ENCODE measurements at places on chromosomes 6 and 20. TPM values are rescaled to one million over a fixed set of nuclear protein-coding genes. Genes with fewer than 3 reads are reported as not detected.

GRCh38 chr6:47749757-47750156, 32.1 kb upstream of the OPN5 start:
- no peak for DNase-seq

Gene KCNK15
- 62.6 TPM for total RNA-seq

Gene C20orf202
- not detected for total RNA-seq

GRCh38 chr6:110266996-110267395, 86.8 kb downstream of the CDC40 start:
- DNase-seq, result no peak

DNA sequence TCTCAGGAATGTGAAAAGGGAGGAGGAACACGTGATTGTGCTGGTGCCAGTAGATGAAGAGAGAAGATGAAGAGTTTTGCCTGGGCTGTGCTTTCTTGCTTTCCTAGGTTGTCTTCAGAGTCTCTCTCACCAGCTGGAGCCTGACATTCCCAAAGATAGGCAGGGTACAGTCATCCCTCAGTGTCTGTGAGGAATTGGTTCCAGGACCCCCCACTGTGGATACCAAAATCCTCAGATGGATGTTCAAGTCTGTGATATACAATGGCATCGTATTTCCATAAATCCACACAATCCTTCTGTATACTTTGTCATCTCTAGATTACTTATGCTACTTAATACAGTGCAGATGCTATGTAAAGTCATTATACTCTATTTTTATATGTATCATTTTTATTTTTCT, 113.5 kb downstream of the SAMD5 start:
- DNase-seq, result no peak

Gene HTR1E
- not detected for total RNA-seq

DNA sequence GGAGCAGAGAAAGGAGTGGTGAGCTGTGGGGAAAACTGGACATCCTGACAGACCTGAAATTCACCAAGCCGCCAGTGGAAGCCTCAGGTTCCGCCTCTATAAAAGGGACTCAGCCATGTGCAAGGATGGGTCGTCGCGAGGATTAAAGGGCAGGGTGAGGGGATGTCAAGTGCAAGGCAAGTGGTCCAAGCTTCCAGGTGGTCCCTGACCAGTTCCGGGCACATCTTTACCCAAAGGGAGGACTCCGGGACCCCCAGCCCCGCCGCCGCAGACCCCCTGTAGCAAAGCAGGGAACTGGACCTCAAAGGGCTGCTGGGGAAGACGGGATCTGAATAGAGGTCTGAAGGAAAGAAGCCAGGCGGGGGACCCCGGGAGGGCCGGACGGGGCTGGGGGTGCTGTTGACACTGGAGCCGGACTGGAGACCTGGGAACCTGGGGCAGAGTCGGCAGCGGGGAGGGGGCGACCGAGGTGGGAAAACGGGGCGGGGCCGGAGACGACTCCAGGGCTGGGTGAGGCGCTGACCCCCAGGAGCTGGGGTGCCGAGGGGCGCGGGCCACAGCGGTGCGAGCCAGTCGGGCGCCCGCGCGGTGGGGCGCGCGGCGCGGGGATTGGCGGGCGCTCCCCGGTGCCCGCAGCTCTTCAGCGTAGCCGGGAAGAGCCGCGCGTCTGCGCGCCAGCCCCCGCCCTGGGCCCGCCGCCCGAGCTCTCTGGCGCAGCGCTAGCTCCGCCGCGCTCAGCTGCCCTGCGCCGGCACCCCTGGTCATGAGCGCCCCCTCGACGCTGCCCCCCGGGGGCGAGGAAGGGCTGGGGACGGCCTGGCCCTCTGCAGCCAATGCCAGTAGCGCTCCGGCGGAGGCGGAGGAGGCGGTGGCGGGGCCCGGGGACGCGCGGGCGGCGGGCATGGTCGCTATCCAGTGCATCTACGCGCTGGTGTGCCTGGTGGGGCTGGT, at the start of gene SSTR4:
Gene SSTR4, plus strand, starts transcription at position 592 of the 951 bp plus-strand sequence. Its CDS starts 172 bp downstream, at position 764.
- no peak for DNase-seq

- DNase-seq, result no peak
Observed at GRCh38 chr20:57594092-57594951, 25.9 kb downstream of the ZBP1 start.

Gene MCM3
- 44.6 TPM for total RNA-seq

DNA sequence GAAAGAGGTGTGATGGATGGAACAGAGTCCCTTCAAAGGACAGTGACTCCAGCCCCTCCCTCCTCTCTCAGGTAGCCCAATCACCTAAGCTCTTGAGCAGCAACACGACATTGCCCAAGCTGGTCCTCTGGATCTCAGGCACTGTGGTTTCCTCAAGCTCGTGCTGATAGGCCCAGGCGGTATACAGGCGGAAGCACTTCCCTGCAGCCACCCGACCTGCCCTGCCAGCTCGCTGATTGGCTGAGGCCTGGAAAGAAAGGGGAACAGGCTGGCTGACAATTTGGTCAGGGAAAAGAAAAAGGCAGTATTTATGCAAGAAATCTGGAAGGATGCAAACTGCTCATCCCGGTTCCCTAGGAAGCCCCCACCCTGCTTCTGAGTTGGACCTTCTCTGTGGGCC, 9.6 kb downstream of the C6orf136 start:
- no peak for DNase-seq

Gene PKIG
- 84.7 TPM for total RNA-seq

- DNase-seq, result peak; percentile 50
Observed at GRCh38 chr6:165714907-165715306, 51.9 kb upstream of the PDE10A start.

DNA sequence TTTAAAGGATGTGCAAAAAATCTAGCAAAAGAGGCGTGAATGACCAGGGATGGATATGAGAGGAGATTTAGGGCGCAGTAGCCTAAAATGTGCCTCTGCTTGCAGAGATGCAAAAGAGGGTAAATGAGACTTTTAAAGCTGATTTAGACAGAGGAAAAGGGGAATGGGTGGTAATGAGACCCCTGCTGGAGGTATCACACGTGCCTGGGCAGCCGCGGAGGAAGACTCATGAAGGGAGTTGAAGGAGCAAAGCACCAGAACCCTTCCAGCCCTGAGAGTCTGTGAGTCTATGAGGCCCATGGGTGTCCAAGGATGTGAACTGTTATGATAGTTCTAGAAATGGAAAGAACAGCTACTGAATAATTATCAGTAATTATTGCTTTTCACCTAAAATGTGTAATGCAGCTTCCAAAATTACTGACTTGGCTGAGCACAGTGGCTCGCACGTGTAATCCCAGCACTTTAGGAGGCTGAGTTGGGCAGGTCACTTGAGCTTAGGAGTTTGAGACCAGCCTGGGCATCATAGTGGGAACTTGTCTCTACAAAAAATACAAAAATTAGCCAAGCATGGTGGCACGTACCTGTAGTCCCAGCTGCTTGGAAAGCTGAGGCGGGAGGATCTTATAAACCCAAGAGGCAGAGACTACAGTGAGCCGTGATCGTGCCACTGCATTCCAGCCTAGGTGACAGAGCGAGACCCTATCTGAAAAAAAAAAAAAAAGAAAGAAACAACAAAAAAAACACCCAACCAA, 38.2 kb upstream of the TIAM2 start:
- DNase-seq, result no peak

DNA sequence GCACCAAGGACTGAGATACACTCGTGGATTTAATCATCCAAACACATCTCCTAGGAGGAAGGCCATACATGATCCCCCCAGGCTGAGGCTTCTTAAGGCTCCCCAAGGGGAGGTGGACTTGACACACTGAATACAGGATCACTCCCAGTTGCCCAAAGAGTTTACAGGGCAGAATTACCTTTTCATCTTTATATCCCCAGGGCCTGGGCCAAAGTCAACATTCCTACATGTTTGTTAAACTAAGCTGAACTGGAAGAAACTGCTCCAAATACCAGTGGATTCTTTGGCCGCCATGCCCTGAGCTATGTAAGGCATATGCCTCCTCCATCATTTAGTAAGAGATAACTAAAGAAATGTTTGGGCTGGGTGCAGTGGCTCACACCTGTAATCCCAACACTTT, 22.2 kb upstream of the SERPINB1 start:
- no peak for DNase-seq

DNA sequence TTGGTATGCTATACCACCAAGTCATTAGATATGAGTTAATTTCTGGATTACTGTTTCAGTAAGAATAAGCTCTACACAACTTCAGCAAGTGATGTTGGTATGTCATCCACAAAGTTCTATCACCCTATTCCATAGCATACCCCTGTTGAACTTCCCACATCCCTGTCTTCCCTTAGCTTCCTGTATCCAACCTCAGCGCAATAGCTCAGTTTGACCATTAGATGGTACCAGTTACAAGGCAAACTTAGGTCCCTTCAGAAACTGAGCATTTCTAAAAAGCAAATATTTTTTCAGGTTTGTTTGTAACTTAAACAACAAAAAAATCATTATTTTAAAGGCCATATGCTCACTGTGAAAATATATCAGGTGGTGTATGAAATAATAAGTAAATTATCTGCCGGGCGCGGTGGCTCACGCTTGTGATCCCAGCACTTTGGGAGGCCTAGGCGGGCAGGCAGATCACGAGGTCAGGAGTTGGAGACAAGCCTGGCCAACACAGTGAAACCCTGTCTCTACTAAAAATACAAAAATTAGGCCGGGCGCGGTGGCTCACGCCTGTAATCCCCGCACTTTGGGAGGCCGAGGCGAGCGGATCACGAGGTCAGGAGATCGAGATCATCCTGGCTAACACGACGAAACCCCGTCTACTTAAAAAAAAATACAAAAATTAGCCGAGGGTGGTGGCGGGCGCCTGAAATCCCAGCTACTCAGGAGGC, 8.8 kb upstream of the MOG start:
- DNase-seq, result no peak

DNA sequence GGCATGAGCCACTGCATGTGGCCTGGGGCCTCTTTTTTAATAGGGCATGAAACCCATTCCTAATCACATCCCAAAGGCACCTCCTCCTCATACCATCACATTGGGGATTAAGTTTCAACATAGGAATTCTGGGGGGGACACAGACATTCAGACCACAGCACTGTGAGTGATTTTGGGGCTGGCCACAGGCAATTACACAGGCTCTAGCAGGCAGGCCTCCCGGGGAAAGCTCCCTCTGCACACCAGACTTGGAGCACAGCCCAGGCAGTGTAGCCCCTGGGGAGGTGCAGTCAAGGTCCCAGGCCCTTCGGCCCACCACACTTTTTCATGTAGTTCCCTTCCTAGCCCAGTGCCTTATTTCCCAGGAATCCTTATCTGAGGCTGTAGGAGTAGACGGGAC, 5.5 kb downstream of the SFT2D1 start:
- no peak for DNase-seq

GRCh38 chr20:51797357-51798025, 4.8 kb downstream of the SALL4 start:
- no peak for DNase-seq

GRCh38 chr6:39599973-39600372, 125.2 kb downstream of the KIF6 start:
- no peak for DNase-seq

Gene SIM1
- total RNA-seq, result not detected

Gene RBM24
- 5.4 TPM for total RNA-seq

Gene VSTM2L
- total RNA-seq, result 1.1 TPM

Gene BHLHE23
- total RNA-seq, result not detected

DNA sequence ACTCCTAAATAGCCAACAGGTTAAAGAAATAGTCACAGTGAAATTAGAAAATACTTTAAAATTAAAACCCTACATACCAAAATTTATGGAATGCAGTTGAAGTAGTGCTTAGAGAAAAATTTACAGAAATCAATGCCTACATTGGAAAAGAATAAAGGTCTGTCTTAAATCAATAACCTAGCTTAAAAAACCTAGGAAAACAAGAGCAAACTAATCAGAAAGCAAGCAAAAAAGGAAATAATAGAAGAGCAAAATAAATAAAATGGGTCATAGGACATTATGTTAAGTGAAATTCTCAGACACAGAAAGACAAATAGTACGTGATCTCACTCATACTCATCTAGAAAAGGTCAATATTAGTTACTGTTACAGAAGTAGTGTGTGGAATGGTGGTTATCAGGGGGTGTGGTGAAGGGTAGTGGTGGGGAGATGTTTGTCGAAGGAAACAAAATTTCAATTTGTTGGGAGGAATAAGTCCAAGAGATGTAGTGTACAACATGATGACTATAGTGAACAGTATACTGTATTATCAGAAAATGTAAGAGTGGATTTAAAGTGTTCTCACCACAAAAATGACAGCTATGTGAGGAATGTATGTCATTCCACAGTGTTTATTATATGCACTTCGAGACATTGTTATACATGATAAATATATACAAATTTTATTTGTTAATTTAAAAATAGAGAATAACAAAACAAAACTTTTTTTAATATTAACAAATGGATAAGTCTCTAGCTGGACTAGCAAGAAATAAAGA, 423.6 kb downstream of the CDH26 start:
- DNase-seq, result no peak

DNA sequence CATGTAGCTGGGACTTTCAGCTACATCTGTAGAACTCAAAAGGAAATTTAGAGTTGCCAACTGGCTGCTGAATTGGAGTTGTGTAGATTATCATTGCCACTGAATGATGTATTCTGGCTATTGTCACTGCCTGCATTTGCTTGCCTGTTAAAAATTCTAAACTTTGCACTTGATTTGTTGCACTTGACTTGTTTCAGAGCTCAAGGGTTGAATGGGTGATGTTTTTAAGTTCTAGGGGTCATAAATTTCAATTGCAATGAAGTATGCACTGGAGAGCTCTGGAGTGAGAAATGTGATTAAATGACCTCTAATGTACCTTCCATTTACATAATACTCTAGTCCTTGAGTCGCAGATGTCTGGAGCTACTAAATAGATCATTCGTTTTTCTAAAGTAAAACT, 102.4 kb downstream of the TNFRSF21 start:
- DNase-seq, result no peak

DNA sequence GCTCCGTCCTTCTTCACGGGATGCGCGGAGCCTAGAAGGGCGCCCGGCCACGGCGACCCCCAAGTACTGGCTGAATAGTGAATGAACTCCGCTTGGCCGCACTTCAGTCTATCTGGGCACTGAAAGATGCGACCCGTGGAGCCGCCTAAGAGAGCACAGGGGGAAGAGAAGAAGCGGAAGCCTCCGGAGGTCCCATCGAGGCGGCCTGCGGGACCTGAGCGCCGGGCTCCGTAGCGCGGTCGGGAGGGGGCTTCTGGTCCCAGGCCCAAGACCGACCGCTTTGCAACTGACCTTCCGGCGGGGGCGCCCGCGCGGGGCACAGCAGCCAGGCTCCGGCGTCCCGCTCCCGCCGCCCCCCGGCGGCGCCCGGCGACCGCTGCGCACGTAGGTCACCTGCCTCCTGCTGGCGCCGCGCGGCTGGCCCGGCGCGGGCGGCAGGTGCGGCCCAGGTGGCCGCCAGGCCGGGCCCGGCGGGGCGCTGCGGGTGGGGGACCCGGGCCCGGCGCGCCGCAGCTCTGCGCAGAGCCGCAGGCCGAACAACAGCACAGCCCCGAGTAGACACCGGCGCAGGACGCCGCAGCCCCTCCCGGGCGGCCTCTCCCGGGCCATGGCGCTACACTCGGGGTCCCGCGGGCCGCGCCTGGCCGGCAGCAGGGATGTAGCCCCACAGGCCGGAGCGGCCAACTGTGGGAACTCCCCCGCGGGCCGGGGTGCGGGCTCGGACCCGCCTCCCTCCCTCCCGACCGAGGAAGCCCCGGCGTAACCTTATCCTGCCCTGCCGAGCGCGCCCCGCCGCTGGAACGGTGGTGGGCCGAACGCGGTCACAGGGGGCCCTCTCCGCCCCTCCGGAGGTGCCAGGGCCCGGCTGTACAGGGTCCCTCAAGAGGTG, at the start of gene METTL24:
Gene METTL24, minus strand, starts transcription at position 686 of the 889 bp plus-strand sequence. Its CDS starts 77 bp downstream, at position 609.
- no peak for DNase-seq

All from ascending aorta (tissue), 2 donors.